ENCODE measurements at places on chromosomes 3 and 15.

DNA sequence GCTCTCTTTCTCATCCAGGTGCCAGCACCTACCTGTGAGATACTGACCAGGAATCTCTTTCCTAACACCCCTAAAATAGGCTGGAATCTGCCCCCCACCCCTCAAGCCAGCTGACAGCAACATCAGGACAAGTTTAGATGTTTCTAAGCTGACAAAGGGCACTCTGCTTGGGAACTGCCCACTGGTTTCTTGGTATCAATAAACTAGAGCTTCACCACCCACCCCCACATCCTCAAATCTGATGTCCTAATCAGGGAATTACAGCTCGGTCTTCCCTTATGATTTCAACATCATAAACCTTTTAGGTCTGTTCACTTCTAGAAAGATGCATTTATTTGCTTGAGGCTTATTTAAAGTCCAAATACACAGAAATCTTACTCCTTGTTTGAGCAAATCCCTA is 34.7 kb downstream of the CEP19 start:
- DNase-seq, result no peak

GRCh38 chr15:64235552-64235951 is 72.7 kb upstream of the PPIB start:
- DNase-seq, result no peak

DNA sequence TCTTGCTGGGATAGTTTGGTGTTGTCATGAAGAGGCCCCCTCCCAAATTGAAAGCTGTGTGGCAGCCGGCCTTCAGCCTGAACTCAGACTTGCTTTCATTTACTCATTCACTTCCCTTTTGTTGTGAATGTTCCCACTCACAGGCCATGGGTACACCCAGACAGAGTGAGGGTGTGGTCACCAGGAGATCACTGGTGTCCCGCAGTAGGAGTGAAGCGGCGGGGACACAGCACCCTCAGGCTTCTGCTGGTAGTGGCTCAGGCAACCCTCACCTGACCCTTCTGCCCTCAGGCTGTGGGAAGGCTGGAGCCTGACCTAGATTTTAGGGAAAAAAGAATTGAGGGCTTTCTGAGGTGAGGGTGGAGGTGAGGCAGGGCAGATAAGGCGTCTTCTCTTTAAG is 244.4 kb downstream of the SOX2 start:
- no peak for DNase-seq

- no peak for DNase-seq
Measured at GRCh38 chr3:185716436-185717108, 108.3 kb downstream of the IGF2BP2 start.

GRCh38 chr3:46845860-46846623 is 17.2 kb downstream of the MYL3 start:
- peak; percentile 79 for DNase-seq

- no peak for DNase-seq
Measured at GRCh38 chr3:72272356-72272755, 487.4 kb upstream of the PROK2 start.

DNA sequence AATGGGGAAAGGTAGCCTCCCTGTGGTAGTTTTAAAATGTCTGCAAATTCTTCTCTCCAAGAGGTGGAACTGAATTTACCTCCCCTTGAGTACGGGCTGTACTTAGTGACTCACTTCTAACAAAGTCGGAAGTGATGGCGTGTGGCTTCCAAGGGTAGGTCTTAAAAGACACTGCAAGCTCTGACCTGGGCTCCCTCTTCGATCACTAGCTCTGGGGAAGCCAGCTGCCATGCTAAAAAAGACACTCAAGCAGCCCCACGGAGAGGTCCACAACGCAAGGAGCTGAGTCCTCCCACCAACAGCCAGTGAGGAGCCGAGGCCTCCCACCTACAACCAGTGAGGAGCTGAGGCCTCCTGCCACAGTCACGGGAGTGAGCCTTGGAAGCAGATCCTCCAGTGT is 122.0 kb upstream of the HACD2 start:
- DNase-seq, result no peak

Data from breast epithelium (tissue), 4 donors.